Amniotic stem cell (primary cell): ENCODE measurements at places on chromosomes 2 and 18.

GRCh38 chr2:201996006-201996405, 37.6 kb upstream of the FZD7 start:
- DNase-seq: no peak

- DNase-seq: no peak
Observed at GRCh38 chr2:13819896-13820295, 812.6 kb upstream of the LRATD1 start.

DNA sequence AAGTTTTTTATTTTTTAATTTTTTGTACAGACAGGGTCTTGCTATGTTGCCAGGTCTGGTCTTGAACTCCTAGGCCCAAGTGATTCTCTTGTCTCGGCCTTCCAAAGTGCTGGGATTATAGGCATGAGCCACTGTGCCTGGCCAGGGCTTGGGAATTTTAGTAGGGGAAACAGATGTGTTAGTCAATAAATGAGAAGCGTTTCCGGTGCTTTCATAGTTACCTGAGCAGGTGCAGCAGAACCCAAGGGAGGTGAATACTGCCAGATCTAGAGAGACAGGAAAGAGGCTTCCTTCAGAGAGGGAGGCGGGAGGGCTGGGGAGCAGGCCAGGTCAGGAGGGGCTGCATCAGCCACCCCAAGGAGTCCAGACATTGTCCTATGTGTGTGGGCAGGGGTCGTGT, 30.5 kb upstream of the IMPA2 start:
- DNase-seq: no peak

GRCh38 chr2:75102011-75102410, 97.3 kb downstream of the TACR1 start:
- DNase-seq: no peak

- no peak for DNase-seq
Observed at GRCh38 chr2:30752811-30753210, 54.4 kb downstream of the CAPN13 start.

GRCh38 chr2:63827749-63828148, 13.9 kb upstream of the UGP2 start:
- no peak for DNase-seq

- DNase-seq: no peak
Observed at GRCh38 chr18:35694808-35695207, 113.3 kb downstream of the GALNT1 start.

DNA sequence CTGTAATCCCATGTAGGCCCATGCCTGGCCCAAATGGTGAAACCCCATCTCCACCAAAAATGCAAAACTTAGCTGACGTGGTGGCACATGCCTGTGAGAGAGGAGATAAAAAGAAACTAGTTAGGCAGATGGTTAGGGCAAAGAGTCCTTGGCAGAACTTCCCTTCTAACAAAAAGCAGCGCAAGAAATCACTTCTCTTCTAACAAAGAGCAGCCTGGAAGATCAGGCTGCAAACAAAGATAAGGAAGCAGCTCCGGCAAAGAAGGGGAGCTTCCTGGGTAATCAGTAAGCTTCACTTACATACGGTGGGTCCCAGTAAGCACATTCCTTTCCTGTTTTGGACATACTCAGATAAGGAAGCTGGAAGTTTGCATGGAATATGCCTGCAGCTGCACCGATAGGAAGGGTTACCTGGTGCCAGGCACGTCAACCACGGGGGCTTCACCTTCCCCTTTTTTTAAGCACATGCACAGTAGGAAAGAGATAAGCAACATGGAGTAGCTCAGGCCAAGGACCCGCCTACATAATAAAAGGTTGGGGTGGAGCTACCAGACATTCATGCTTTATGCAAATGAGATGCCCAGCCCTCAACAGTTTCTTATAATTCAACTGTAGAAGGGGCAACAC, 61.0 kb upstream of the SLC25A52 start:
- no peak for DNase-seq

DNA sequence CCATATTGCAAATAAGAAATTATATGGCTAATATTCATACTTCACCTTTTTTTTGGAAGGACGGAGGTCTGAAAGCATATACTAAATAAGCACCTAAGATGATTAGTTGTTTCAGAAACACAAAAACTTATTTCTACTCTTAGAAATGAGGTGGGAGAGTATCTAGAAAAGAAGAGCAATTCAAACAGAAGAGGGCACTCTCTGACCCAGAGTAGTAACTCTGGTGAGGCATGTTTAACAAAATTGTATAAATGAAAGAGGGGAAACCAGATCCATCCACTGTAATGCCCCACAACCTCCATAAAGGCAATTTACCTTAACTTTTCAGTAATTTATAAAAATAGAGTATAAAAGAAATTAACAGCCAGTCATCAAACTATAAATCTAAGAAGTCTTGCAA, 669.6 kb upstream of the VRK2 start:
- DNase-seq: no peak

- no peak for DNase-seq
Observed at GRCh38 chr2:7730449-7730848, 813.2 kb downstream of the RNF144A start.

- no peak for DNase-seq
Observed at GRCh38 chr2:33229646-33230045, 246.8 kb upstream of the RASGRP3 start.

GRCh38 chr2:204354442-204354856, 190.8 kb upstream of the PARD3B start:
- no peak for DNase-seq

DNA sequence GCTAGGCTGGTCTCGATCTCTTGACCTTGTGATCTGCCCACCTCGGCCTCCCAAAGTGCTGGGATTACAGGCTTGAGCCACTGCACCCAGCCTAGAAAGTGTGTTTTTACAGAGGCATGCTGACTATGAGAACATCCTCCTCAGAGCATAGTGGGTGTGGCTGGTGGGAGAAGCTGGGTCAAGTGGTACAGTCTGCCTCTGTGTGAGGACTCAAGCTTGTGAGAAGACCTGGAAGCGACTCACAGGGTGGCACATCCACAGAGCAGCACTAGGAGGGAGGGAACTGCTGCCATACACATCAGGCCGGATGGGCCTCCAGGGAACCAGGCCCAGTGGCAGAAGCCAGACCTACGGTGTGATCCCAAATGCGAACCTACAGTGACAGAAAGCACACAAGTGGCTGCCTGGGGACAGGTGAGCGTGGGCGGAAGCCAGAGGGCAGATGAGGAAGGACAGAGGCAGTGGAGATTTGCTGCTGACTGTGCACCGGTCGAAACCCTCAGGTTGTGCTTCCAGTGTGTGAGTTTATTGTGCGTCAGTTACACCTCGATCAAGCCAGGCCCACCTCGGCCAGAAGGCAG, 8.9 kb downstream of the ARHGEF4 start:
- no peak for DNase-seq

DNA sequence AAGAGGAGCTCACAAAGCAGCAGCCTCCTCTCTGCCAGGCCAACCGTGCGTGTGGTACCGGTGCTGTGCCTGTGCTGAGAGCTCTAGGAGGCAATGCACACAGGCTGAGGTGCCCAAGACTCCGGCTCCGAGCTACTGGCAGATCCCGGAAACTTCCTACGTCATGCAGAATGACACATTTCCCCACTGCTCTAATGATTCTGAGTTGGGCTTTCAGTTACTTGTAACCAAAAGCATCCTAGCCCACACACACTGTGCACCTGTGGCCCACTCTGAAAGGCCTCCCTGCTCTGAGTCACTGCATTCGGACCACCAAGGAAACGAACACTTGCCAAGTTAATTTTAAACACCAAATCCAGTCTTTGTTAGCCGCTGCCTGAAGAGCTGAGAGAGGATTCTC, 9.3 kb upstream of the RNU4ATAC start:
- no peak for DNase-seq

- no peak for DNase-seq
Observed at GRCh38 chr2:63301481-63301880, 250.9 kb downstream of the OTX1 start.

- no peak for DNase-seq
Observed at GRCh38 chr2:181685150-181685688, 4.9 kb upstream of the NEUROD1 start.

- DNase-seq: no peak
Observed at GRCh38 chr2:190486037-190486623, 48.4 kb downstream of the NEMP2 start.

DNA sequence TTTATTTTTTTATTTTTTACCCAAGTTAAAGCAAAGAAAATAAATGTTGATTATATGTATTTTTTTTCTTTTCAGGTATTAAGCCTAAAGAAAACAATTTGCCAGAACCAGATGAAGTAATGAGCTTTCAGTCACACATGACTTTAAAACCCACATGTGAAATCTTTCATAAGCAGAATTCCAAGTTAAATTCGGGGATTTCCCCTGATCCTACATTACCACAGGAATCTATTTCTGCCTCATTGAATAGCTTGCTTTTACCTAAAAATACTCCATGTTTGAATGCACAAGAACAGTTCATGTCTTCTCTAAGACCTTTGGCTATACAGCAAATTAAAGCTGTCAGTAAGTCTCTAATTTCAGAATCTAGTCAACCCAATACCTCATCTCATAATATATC, 26.6 kb downstream of the GEN1 start:
- no peak for DNase-seq

DNA sequence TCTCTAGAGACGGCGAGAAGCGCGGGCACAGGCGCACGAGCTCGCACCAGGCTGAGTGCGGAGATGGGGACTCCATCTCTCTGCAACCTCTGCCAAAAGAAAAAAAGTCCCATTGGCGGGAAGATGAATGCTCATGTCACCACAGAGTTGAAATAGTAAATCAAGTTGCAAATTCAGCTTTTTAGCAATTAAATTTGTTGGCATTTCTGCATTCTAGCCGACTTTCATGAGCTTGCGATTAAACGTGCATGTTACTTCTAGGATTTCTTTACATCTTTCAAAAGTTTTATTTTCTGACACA, 588 bp downstream of the CHAC2 start:
- no peak for DNase-seq

- DNase-seq: no peak
Observed at GRCh38 chr2:168650781-168651180, 151.7 kb upstream of the NOSTRIN start.

DNA sequence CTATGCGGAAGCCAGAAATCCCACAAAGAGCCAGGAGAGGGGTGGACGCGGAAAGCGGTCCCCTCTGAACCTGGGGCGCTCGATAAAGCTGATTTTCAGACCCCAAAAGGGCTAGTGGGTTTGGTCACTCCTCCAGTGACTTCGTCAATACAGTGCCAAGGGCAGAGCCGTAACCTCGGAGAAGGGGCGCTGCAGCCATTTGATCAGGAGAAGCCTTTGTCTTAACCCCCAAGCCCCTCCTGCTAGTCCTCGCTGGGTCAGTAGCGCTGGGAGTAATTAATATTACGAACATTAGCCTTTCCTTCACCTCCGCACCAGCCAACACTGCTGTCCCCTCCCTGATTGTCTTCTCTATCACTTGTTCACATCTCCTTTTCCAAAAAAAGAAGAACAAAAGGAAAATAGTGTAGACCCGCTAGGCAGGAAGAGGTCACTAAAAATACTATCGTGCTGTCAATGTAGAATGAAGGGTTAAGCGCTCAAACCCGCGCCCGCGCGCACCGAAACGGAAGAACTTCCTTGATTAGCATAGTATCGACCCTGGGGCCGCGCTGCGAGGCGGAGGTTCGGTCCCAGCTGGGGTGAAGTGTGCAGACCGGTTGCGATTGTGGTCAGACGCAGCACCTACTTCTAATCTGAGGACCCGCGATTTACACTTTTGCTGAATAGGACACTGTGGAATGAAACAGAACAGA, 63.2 kb upstream of the MAPRE2 start:
- no peak for DNase-seq

DNA sequence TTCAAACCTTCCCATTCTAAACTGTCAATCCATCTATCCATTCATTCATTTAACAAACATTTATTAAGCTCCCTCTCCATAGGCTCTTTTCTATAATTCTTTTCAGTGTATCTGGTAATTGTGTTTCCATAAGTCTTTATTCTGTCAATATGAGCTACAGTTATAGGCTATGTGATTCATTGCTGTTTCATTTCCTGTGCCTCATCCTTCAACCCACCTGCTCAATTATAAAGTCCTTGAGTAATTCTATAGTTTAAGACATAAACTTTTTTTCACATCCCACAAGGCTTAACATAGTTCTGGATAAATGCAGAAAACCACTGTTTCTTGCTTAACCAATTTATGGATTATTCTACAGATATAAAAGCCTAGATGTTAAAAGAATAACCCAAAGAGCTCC, 84.2 kb upstream of the PIK3C3 start:
- DNase-seq: no peak

DNA sequence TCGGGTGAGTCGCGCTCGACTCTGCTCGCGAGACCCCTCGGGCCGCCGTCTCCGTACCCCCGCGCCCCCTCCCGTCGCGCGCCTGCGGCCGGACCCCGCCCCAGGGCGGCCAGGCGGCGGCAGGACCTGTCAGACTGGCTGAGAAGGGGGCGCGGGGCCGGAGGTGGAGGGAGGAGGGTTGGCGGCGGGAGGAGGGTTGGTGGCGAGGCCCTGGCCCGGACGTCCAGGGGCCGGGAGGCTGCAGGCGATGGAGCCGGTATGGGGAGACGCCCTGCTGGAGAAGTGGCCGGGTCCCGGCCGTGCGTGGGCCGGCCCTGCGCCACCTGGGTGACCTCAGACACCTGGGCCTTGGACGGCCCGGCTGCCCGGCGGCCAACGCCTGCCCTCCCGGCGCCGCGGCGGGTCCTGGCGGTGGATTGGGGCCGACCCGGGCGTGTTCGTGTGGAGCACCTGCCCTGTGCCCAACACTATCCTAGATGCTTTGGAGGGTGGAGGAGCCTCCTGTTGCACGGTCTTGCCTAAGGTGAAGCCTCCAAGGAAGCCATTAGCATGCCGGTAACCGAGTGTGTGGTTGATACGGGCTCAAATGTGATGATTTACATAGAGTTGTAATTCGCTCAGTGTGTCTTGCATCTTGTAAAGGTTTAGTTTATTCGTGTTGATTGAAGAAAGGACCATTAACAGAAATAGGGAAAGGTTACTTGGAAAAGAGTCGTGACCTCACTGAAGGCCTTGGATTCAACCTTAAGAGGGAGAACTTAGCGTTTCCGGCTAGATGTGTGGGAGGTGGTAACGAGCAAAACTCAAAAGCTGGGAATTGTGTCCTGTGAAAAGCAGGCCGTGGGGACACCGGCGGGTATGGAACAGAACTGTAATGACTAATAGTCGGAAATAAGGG, 550 bp downstream of the MYL12B start:
- no peak for DNase-seq

DNA sequence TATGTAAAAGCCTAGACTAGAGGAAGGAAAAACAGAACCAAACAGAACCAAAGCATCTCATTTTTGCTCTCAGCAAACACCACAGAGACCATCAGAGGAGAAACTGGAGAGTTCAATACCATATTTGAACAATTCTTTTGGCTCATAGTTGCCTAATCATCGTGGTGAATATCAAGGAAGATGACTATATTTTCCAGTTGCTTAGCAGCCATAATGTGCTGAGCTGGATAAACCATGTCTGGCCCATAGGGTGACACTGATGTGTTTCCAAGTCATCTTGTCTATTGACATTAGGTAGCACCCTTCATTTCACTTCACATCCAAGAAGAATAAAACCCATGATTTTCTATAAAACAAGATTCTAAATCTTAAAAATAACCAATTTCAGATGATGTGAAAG, 5.9 kb upstream of the XRCC5 start:
- no peak for DNase-seq

DNA sequence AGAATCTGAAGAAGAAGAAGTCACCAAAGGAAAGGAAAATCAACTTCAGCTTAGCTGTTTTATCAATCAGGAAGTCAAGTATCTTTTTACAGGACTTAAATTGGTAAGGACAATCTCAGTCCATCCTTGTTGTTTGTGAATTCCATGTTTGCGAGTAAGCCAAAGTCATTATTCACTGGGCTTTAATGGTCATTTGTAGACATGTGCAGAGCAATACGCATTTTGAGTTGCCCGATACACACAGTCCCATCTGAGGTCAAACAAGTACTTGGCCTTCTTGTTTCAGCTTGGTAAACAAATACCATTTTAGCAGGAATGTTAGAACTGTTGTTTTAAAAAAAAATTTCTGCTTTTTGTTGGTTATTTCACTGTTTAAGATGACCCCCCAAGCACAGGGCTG, 40.9 kb downstream of the USP14 start:
- no peak for DNase-seq
